Heart left ventricle (tissue), 16 donors: ENCODE measurements at places on chromosomes 4 and X.

- DNase-seq = no peak
Observed at GRCh38 chrX:46627711-46628419, 54.3 kb downstream of the CHST7 start.

DNA sequence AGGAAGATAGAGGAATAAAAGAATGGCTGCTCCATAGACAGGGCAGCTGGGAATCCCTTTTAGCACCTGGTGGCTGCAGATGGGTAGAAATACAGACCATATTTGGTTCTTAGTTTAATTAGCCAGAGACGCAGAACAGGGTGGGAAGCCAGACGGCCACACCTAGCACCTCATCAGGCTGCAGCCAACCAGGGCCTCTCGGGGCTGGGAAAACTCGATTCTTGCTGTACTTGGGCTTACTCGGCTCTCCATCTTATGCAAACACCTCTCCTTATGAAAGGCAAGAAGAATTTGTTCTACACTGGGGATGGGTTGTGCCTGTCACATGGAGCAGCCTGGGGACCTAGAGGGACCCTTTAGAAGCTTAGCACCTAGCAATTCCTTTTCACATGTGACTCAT, 19.7 kb downstream of the IRAK1 start:
- DNase-seq = no peak

GRCh38 chrX:25011589-25012432, 4.0 kb downstream of the ARX start:
- DNase-seq = no peak

GRCh38 chr4:184889666-184890335, 64.0 kb upstream of the ACSL1 start:
- DNase-seq = no peak

GRCh38 chr4:99635601-99636000, 22.0 kb downstream of the C4orf54 start:
- no peak for DNase-seq

DNA sequence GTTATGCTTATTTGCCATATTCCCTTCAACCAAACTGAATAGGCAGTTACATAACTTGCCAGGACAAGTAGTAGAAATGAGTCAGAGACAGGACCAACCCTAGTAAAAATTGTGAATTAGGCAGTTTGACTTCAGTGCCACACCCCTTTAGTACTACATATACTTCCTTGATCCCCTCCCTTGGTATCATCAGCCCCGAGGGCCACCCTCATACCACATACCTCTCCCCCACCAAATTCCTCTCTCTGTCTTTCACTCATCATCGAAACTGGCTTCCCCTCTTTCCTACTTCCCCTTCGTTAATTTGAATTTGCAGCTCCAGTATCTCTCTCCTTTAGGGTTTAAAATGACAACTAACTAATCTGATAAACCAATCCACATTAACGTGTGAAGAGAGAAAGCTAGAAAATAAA, 7.9 kb upstream of the PTPN13 start:
- DNase-seq = no peak

DNA sequence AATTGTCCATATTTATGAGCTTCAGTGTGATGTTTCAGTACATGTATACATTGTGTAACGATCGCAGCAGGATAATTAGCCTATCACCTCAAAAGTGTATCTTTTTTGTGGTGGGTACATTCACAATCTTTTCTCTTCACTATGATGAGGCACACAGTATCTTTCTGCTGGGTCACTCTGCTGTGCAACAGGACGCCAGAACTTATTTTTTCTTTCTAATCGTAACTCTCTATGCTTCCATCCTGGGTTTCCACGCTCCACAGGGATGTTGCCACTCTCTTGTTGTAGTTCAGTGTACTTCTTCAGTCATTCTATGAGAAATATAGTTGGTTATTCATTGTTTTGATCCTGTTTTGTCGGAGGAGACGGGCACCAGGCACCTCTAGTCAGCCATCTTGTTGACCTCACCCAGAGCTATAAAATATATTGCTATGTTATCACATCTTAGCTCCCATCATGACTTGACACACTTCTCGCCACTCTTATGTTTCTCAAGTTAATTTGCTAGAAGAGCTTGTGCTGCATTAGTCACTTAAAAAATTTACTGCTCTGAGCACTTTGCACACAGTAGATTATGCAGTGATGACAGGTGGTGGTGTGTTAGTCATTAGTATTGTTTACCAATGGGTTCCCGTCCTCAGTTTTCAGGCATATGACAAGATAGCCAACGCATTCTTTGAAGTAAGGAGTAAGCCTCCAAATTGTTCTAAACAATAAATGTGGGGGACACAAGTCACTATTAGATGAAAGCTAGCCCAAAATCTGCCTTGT, 1002.7 kb upstream of the PCDH7 start:
- DNase-seq = no peak

DNA sequence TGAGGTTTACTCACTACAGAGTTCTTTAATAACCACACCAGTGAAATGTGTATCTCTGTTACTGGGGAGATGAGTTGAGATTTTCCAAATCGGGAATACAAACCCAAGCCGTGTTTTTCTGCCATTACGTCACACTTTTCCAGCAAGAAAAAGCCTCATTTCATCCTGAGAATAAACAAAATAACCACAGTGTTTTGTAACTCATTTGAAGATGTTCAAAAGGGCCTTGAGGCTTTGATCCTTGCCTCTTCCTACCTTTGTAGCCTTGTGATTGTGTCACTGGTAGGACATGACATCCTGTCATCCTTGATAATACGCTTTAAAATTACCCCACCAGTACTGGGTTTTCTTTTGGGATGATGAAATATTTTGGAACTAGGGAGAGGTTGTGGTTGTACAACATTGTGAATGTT, 2.9 kb downstream of the USP11 start:
- DNase-seq = no peak

- no peak for DNase-seq
Observed at GRCh38 chr4:66266035-66266434, 595.7 kb upstream of the EPHA5 start.

DNA sequence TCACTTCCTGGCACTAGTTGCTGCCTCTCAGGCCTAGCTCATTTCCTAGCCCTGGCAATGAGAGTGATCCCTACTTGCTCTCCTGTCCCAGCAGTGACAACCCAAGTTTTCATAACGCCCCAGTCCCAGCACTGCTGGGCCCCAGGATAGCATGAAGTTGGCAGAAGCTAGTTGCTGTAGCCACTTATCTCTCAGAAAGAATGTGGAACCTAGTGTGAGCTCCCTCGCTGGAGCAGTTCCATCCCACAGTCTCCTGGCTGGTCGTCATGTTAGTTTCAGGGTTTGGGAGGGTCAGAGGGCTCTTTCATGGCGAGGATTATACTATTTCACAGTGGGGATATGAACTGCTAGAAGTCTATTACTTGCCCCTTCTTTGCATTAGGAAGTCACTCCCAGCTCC, 5.1 kb downstream of the PF4 start:
- no peak for DNase-seq

DNA sequence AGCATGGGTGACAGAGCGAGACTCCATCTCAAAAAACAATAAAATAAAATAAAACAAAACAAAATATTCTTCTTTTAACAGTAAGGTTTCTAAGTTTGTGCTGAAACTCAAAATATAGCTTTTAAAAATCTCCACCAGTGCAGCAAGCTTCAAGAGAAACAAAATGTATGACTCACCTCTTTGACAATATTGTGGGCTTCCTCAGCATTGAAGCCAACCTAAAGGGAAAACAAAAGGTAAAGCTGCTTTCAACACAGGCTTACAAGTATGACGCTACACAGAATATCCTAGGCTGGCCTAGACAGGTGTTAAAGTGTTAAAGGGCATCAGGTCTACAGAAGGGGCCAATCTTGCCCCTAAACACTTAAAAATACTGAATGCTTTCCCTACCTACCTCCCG, 1.2 kb downstream of the DYNLT3 start:
- DNase-seq = no peak

DNA sequence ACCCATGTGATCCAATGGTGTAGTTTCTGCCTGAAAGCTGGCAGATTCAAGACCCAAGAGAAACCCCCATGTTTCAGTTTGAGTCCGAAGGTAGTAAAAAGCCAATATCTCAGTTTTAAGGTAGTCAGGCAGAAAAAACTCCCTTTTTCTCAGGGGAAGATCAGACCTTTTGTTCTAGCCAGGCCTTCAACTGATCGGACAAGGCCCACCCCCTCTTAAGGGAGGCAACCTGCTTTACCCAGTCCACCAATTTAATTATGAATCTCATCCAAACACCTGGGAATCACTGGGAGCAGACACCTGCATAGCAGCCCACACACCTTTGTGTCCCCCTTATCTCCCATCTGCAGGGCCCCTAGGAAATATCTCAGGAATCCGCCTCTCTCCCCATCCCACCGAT, 322.0 kb downstream of the STK32B start:
- DNase-seq = no peak

DNA sequence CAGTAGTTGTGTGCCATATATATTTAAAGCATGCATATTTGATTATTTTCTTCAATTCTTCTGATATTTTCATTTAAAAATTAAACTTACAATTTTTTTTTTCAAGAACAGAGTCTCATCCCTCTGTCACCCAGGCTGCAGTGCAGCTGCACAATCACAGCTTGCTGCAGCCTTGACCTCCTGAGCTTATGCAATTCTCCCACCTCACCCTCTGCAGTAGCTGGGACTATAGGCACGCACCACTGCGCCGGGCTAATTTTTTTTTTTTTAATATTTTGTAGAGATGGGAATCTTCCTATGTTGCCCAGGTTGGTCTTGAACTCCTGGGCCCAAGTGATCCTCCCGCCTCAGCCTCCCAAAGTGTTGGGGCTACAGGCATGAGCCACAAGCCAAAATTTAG, 5.8 kb upstream of the DCLK2 start:
- DNase-seq = no peak

DNA sequence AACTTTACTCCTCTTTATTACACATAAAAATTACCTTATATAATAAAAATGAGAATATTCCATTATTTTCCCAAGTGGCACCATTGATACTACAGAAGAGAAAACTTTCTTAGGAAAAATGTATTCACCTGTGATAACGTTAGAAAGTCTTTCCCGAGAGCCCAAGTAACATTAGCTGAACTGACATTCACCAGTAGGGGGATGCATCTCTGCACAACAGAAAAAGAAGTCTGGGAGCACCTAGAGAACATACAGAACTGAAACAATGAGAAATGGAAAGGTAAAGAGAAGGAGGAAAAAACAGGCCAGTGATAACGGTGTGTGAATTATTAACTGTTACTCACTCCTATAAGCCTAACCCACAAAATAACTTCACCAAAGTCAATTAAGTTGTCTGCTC, 423.3 kb downstream of the CENPC start:
- no peak for DNase-seq

GRCh38 chr4:65580551-65580950, 89.7 kb downstream of the EPHA5 start:
- no peak for DNase-seq

DNA sequence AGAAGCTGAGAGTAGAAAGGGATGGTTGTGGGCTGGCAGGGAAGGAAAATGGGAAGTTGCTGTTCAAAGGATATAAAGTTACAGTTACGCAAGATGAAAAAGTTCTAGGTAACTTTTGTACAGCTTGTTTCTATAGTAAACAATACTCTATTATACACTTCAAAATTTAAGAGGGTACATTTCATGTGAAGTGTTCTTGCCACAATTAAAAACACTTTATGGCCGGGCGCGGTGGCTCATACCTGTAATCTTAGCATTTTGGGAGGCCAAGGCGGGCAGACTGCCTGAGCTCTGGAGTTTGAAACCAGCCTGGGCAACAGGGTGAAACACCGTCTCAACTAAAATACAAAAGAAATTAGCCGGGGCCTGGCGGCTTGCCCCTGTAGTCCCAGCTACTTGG, 623.6 kb downstream of the STIM2 start:
- DNase-seq = no peak

DNA sequence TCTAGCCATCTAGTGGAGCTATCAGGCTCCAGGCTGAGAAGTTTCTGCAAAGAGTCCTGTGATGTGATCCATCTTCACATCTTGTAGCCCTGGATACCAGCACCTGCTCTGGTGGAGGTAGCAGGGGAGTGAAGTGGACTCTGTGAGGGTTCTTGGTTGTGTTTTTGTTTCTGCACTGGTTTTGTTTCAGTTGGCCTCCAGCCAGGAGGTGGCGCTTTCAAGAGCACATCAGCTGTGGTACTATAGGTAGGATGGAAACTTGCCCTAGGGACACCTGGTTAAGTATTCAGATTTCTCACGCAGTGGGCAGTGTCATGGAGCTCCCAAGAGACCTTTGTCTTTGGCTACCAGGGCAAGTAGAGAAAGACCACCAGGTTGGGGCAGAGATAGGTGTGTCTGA, 257.5 kb upstream of the SLC7A11 start:
- DNase-seq = no peak

DNA sequence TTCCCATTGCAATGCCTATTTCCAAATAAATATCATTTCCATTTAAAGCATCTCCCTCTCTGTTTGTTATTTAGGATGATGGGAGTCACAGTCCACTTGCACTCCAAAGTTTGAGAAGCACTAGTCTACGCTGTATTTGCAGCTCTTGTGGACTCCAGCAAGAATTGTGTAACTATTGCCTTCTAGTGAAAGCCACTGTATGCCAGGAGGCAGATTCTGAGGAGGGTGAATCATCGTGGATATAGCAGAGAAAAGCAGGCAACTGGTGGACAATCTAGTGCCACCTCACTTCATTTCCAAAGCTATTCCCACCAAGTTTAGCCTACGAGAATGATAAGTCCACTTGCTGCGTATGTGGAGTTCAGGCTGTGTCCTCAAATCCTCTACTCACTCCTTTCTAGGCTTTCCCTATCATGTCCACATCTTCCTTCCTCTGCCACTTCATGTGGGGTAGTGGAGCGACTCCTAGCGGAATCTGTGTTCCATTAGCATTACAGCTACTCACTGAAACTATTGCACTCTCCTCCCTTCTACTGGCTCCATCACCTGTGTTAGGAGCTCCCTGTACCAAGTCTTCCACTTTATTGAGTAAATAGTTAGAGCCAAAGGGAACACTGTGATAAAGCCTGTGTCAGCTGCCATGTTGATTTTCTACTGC, 501.8 kb upstream of the GALNT7 start:
- no peak for DNase-seq

- no peak for DNase-seq
Observed at GRCh38 chrX:48531358-48531959, 8.1 kb upstream of the TBC1D25 start.

DNA sequence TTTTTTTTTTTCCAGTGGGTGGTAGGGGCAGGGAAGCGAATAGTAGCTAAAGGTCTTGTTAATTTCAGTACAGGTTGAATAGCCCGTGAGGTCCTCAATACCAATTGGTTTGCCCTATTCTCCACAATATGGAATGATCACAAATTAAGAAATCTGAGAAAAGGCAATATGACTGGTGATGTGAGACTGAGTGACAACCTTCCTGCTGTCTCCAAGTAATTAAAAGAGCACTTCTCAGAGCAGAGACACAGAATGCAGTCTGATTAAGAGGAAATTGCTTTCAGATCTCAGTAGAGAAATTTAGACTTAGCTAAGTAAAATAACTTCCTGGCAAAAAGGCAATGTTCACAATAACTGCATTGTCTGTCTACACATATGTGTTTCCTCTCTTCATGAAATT, 23.0 kb downstream of the GPR174 start:
- DNase-seq = no peak

GRCh38 chr4:95409127-95409526, 139.6 kb downstream of the UNC5C start:
- DNase-seq = no peak
